ENCODE measurements at places on chromosomes 12 and 14.

DNA sequence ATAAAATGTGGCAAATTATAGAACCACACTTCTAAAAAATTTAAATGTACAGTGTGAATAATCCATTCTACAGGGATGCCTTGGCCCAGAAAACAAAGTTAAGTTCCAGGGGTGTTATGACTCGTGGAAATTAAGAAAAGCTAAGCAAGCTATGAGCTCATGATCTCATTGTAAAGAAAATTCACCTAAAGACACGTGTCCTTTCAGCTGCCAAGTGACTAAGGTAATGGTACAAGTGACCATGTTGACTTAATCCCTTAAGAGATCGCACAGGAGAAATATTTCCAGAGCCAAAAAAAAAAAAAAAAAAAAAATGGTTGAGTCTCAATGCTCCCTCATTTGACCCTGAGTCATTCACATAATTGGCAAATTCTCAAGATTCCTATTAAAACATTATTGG, 51.4 kb upstream of the ANO2 start:
- no peaks in the 10 kb centered on the region for H3K4me1 ChIP-seq
- H3K27me3 ChIP-seq: no peaks in the 10 kb centered on the region
- H3K4me3 ChIP-seq: no peak overlapping the region
- no peaks in the 10 kb centered on the region for H3K36me3 ChIP-seq
- H3K27ac ChIP-seq: no peak overlapping the region
- no peak for DNase-seq

- no peak overlapping the region for H3K27ac ChIP-seq
- H3K36me3 ChIP-seq: no peaks in the 10 kb centered on the region
- DNase-seq: no peak
- H3K4me1 ChIP-seq: no peaks in the 10 kb centered on the region
- H3K4me3 ChIP-seq: no peak overlapping the region
- no peaks in the 10 kb centered on the region for H3K27me3 ChIP-seq
Observed at GRCh38 chr12:14171106-14171505, 189.7 kb upstream of the GRIN2B start.

- no peaks in the 10 kb centered on the region for H3K4me1 ChIP-seq
- no peak overlapping the region for H3K4me3 ChIP-seq
- no peak overlapping the region for H3K27ac ChIP-seq
- DNase-seq: no peak
Observed at GRCh38 chr12:111706145-111706544, 20.3 kb downstream of the ACAD10 start.

DNA sequence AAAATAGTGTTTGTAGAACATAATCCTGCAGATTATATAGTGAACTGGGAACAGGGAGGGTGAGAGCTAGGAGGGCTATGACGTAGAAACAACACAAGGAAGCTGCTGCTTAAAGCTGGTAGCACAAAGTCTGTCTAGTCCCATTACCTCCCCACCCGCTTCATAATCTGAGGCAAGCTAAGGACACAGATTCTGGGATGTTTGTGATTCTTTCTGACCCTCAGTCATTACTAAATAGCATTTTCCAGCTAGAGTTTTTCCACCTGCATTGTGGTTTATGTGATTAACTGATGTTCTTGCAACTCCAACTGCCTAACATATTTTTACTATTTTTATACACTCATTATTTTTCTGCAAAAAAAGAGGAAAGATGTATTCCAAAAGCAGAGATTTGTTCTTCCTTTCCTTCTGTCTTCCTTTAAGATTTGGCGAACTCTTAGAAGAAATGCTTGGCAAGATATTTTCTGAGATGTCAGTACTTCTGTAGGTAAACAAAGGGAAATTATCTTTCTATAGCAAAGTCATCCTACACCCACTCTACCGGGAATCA, 293.2 kb upstream of the FAR2 start:
- no peaks in the 10 kb centered on the region for H3K4me1 ChIP-seq
- no peak overlapping the region for H3K27ac ChIP-seq
- H3K36me3 ChIP-seq: no peaks in the 10 kb centered on the region
- no peaks in the 10 kb centered on the region for H3K27me3 ChIP-seq

DNA sequence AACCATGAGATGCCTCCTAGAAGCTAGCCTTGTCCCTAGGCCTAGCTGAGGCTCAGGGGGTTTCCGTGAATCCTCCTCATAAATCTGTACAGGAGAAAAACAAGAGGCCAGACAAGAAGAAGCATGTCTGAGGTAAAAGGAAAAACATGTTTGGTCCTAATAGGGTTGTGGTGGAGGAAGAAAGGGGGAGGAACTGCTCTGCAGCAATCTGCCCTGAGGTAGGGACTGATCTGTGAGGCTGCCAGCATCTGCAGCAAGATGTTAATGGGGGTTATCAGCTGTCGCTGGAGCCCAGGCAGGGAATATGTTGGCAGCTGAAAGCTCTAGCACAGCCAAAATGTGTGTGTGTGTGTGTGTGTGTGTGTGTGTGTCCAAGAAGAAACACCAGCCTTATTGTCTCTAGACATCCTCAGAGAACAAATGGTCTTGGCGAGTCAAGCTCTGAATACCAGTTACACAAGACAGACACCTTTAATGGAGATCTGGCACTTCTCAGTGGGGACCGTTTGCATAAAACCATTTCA, 218.5 kb downstream of the NUAK1 start:
- no peaks in the 10 kb centered on the region for H3K27me3 ChIP-seq
- no peak overlapping the region for H3K27ac ChIP-seq
- H3K4me3 ChIP-seq: no peak overlapping the region
- H3K36me3 ChIP-seq: no peaks in the 10 kb centered on the region
- no peaks in the 10 kb centered on the region for H3K4me1 ChIP-seq

DNA sequence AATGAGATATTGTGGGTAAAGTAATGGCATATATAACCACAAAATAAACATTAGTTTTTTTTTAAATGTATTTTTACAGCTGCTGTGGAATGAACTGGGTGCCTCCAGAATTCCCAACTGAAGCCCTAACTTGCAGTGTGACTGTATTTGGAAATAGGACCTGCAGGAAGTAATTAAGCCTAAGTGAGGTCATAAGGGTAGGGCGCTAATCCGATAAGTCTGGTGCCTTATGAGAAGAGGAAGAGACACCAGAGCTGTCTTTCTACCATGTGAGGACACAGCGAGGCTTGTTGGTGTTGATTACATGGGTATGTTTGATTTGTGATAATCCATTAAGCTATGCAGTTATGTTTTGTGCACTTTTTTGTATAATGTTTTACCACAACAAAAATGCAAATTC, 136.8 kb downstream of the TPH2 start:
- H3K4me3 ChIP-seq: no peak overlapping the region
- no peak for DNase-seq
- H3K4me1 ChIP-seq: no peaks in the 10 kb centered on the region
- no peak overlapping the region for H3K27ac ChIP-seq
- no peaks in the 10 kb centered on the region for H3K27me3 ChIP-seq

GRCh38 chr14:73339846-73340595, 102.7 kb downstream of the PAPLN start:
- no peak for DNase-seq
- no peaks in the 10 kb centered on the region for H3K4me1 ChIP-seq
- H3K27ac ChIP-seq: no peak overlapping the region
- no peaks in the 10 kb centered on the region for H3K36me3 ChIP-seq
- no peak overlapping the region for H3K4me3 ChIP-seq

GRCh38 chr12:59079002-59079401, 158.7 kb upstream of the LRIG3 start:
- no peak for DNase-seq
- no peak overlapping the region for H3K4me3 ChIP-seq
- no peaks in the 10 kb centered on the region for H3K4me1 ChIP-seq
- no peaks in the 10 kb centered on the region for H3K36me3 ChIP-seq

GRCh38 chr12:62217466-62218194, 42.6 kb upstream of the USP15 start:
- no peaks in the 10 kb centered on the region for H3K36me3 ChIP-seq
- no peaks in the 10 kb centered on the region for H3K4me1 ChIP-seq

DNA sequence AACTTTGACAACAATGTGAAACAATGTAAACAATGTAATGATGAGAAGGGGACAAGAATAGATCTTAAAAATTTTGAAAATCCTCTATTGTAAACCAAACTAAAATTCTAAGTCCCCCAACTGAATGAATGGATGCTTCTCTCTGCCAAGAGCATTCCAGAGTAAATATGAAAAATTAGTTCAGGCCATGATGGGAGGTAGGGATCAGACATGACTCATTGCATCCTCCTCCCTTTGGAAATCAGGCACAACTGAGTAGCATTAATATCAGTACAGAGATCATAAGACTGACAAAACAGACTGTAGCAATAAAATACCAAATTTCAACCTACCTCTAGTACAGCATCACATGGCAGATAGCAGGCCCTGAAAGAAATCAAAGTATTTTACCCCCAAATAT, 559.9 kb downstream of the C12orf50 start:
- no peaks in the 10 kb centered on the region for H3K36me3 ChIP-seq
- DNase-seq: no peak
- H3K27me3 ChIP-seq: no peaks in the 10 kb centered on the region
